Vagina (tissue), 2 donors: ENCODE measurements at places on chromosomes 4 and X.

- DNase-seq: no peak
Measured at GRCh38 chrX:40772290-40772689, 36.9 kb upstream of the MED14 start.

GRCh38 chr4:61210186-61210939 is 10.2 kb downstream of the ADGRL3 start:
- DNase-seq: no peak

- no peak for DNase-seq
Measured at GRCh38 chrX:126982158-126982557, 162.6 kb downstream of the PRR32 start.

DNA sequence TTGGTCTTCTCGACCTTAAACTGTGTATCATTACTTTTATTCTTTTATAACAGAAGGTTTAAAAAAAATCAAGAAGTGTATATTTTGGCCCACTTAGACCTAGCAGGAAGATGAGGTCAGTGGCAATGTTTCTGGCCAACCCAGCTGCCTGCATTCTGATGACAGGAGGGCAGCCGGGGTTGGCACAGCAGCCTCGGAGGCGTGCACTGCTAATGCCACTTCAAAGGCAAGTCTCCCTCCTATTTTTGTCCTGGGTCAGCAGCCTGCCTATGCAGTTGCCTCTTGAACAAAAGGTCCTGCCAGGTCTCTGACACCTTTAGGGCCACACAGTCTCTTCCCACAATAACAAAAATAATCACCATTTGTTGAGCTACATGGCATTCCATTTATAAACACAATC is 89.4 kb upstream of the MYOZ2 start:
- DNase-seq: no peak

- DNase-seq: no peak
Measured at GRCh38 chr4:62709618-62710252, 1509.6 kb downstream of the ADGRL3 start.

DNA sequence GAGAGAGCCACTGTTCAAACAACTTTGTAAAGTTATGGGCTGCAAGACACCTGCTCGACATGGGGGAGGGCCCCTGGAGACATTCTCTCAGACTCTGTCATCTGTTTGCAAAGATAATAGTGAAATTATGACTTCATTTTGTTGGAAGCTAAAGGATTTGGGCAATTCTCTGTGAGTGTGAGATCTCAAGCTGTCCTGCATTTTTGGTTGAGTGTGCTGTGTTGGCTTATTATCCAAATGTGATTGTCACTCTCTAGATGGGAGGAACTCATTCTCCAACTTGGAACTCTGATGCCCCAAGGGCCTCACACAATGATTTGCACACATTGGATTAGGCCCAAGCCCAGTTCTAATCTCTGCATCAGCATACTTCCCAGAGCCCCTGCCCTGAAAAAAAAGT is 63.7 kb downstream of the STK32B start:
- DNase-seq: no peak

DNA sequence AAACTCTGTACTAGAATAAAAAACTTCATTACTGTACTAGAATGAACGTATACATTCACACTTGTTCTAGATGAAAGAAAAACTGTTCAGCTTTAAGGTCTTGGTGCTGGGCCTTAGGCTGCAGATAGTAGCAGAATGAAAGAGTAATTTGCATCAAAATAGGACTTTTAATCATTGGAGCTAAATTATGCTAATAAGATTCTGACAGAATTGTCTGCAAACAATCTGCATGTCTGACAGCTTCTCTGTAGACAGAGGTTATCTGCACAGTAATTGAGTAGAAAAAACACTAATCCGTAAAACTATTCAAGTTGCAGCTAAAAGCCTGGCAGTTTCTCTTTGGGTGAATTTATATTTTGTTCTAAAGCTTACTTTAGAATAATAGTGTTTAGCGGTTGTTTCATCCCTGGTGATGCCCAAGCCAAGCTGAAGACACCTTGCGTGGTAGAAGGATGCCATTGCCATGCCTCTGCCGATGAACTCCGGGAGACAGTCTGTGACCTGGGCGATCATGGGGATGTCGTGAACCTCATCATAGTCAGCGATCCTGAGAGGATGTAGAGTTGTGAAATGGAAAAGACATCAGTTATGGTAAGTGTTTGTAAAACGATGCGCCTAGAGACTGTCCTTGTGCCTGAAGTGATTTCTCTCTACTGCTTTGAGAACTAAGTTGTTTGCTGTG is 25.3 kb downstream of the LRP2BP start:
- no peak for DNase-seq

- no peak for DNase-seq
Measured at GRCh38 chr4:128782875-128783614, 26.5 kb upstream of the JADE1 start.

GRCh38 chrX:118720058-118720707 is 7.2 kb upstream of the IL13RA1 start:
- DNase-seq: no peak

GRCh38 chrX:70088751-70089150 is 26.5 kb downstream of the OTUD6A start:
- no peak for DNase-seq

DNA sequence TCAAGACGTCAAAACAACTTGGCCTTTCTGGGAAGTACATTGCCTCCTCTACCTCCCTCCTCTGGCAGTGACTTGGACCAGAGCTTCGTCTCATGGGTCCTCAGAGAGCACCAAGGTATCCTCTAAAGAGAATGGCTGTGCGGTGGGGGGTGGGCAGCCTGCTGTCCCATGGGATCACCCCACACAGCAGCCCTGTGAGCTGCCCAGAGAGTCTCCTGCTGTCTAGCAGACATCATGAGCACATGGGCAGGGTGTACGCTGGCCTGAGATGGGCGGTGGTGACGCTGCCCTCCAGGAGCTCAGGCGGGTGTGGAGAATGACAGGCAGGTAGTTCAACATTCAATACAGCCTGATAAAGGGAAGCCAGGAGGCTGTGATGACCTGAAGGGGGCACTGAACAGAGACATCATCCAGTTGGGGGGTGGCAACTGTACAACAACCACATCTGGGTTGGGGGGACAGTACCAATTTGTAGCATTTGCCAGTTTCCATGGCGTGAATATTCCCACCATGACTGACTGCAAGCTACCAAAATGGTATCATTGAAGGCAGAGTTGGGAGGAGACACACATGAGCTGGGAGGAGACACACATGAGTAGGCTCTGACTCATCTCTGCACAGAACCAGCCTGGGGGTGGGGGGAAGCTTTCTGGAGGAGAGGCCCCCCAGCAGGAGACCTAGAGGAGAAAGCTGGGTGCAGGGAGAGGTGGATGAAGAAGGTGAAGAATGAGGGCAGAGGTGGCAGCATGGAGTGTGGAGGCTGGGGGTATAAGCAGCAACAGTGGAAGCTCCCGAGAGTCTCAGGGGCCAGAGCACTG is 35.9 kb downstream of the C4orf50 start:
- no peak for DNase-seq

DNA sequence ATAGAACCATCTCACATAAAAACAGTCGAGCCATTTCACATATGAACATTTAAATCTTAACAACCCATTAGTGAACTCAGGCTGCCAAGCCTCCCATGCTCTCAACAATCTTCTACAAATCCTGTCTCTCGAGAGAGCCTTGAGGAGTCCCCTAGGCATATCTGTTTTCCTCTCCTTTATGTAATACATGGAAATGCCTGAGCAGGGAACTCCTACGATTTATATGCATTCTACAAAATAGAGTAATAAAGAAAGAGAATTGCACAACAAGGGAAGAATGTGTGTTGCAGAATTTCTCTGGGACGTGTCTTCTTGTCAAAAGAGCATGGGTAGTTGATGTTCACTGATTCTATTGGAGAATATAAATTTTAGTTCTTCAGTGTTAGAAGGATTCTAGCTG is 101.8 kb upstream of the VCX2 start:
- DNase-seq: no peak

DNA sequence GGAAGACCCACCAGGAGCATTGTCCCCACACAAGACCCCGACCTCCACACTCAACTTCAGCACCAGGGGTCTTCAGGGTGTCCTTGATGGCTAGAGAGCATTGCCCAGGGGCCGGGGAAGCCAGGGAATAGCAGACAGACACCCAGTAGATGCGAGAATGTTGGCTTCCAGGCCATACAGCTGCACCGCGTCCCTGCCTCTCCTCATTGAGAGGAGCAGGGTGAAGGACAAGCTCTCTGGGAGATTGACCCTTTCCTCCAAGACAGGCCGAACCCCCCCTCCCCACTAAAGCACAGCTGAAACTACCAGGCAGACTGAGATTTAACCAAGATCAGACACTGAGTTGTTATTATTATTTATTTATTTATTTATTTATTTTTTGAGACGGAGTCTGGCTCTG is 42.6 kb upstream of the SLC25A4 start:
- no peak for DNase-seq

DNA sequence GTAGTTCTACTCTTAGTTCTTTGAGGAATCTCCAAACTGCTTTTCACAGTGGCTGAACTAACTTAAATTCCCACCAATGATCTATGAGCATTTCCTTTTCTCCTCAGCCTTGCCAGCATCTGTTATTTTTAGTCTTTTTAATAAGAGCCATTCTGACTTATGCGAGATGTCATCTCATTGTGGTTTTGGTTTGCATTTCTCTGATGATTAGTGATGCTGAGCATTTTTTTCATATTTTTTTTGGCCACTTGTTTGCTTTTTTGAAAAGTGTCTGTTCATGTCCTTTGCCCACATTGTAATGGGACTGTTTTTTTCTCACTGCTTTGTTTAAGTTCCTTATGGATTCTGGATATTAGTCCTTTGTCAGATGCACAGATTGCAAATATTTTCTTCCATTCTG is 21.5 kb upstream of the PHKA1 start:
- no peak for DNase-seq

GRCh38 chr4:156615066-156615531 is 356.5 kb downstream of the PDGFC start:
- DNase-seq: no peak
